ENCODE measurements at places on chromosomes 12 and 14.

DNA sequence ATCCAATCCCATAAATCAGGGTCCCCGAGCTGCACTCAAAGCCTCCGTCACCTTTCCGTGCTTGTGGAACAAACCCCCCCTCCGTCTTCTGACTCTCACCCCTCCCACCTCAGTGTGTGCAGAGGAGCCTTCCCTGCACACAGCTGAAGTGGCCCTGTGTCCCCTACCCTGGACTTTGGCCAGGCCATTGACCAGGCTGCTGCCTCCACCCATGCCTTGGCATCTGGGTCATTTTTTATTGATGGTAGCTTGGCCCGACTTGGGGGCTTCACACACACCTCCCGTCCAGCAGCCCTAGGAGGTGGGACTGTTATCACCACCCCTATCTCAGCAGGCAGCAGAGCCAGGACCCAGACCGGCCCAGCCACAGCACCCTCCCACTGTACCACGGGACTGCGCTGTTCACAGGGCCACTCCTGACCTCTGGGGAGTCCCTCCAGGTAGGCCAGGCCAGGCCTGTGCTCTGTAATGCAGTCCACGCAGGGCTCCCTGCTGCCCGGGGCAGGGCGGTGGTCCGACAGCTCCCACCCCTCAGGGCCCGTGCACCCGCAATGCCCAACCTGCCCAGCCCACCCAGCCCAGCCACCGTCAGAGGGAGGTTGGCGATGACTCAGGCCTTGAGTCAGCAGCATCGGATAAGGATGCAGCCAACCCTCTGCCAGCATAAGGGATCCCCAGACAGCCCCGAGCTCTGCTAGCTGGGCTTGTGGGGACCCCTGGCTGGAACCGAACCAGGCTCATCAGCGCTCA, 9.2 kb upstream of the INF2 start:
- peak; percentile 82 for DNase-seq

GRCh38 chr12:45655743-45656142, 73.8 kb upstream of the ARID2 start:
- no peak for DNase-seq

- no peak for DNase-seq
Observed at GRCh38 chr14:29735459-29735858, 192.2 kb downstream of the PRKD1 start.

DNA sequence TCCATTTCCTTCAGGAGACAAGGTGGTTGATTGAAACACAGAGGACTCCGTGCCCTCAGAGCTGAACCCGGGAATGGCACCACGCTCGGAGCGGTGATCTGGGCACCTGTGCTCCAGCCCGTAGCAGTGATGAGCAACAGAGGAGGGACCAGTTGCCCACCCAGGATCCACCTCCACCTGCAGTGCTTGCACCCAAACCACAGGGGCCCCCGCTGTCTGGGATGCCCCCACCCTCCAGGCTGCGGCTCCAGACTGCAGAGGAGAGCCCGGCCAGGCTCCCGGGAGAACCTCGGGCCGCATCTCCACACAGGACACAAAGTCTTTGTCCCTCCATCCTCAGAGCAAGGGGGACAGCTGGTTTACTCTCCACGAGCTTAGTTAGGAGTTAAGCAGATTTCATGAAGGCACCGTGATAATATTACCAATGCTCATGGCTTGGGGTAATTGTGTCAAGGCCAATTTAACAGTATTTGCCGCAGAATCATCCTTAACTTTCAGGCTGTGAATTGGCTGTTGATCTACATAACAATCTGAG, 100.6 kb downstream of the TNFAIP2 start:
- no peak for DNase-seq

DNA sequence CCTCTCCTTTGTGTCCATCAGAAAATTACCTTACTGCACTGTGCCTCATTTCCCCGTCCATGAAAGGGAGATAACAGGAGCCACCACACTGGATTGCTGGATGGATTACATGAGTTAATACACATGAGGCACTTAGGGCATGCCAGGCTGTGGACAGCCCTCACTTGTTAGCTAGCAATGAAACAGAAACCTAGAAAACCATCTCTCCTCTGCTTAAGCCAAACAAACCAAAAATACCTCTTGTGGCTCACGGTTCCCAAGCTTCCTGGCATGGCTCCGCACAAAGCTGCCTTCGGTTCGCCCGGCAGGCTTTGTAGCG, 660 bp upstream of the HCFC2 start:
- DNase-seq: peak; percentile 52

- DNase-seq: no peak
Observed at GRCh38 chr12:69986114-69986513, 161.1 kb downstream of the MYRFL start.

DNA sequence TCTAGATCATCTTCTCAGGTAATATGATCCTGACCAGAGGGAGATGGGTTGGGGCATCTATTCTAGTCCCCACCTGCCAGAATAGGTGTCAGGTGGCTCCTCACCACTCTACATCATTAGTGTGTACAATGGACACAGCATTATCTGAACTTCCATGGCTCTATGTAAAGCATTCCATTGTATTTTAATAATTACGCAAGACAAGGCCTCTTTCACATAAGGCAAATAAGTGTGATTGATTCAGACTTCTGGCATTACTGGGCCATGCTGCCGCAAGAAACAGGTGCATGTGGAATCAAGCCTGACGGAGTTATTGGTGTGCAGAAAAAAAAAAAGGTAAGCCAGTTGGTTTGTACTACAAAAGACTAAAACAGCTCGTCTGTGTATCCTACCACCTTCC, 3.1 kb upstream of the DDHD1 start:
- DNase-seq: no peak

GRCh38 chr12:87311206-87311605, 718.0 kb downstream of the C12orf50 start:
- DNase-seq: no peak

DNA sequence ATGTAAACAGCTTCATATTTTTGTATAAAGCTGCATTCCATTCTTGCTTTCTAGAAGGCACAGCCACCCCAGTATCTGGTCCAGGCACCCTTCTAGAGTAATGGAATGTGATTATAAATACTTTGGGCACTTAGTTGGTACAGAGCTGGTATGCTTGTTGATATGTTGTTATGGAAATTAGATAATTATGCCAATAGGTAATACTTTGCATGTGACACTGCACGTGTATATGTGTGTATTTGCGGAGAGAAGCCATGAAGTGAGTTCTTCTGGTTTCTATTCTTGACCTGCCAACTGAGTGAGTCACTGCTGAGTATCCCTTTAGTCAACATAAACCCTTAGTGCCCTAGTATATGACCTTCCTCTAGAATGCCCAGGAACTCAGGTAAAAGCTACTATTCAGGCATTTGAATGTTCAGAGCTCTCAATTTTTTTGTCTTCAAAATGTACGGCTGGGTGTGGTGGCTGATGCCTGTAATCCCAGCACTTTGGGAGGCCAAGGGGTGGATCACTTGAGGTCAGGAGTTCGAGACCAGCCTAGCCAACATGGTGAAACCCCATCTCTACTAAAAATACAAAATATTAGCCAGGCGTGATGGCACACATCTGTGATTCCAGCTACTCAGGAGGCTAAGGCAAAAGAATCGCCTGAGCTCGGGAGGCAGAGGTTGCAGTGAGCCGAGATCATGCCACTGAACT, 6.2 kb upstream of the TCP11L2 start:
- peak; percentile 24 for DNase-seq

DNA sequence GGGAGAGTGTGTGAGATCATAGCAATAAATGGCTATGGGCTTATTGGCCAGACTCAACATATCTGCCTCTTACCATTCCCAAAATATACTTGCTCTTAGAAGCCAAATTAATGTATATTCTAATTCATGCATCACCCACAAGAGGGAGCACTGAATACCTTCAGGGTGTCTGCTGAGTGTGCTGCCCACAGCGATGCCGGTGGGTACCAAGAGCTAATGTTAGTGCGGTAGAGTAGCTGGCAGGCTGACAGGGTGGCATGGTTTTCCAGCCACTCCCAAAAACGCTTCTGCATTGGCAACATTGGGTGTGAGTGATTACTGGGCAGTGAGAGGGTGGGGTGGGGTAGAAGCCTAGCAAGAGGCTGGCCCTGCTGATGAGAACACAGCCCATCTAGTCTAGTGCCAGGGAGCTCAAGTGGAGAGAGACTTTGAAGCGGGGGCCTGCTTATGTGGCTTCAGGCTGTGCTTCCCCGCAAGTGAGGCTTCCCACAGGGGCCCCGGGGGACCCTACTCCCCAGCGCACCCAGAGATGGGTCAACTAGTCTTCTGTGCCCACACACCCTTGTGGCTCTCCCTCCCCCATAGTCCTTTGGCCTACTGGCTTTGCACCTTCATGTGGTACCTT, 9.2 kb upstream of the PLEKHD1 start:
- peak; percentile 52 for DNase-seq

DNA sequence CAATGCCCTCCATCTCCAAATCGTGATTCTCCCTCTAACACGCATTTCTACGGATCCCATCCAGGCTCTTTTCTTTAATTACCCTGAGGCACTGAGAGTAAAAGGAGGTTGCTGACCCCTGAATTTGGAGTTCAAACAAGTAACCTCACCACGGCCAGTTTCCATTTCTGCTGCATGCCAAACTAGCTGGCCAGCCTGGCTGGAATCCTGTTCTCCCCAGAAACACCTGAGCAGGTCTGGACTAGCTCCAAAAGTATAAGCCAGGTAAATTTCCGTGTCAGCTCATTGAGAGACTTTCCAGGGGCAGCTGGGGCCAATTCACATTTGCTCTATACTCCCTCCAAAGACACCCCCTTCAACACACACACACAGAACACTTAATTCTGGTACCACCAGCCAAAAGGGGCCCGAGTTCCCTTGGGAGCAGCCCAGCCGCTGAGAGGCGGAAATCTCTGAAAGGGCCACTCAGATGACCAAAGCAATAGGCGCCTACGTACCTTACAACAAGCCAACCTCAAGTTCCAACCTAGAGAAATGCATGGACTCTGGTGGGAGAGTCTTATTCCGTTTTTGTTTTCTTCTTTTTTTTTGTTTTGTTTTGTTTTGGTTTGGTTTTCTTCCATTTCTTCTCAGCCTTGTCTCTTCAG, 131.4 kb downstream of the NDUFA12 start:
- no peak for DNase-seq

GRCh38 chr14:25090716-25091454, 40.9 kb upstream of the STXBP6 start:
- no peak for DNase-seq

DNA sequence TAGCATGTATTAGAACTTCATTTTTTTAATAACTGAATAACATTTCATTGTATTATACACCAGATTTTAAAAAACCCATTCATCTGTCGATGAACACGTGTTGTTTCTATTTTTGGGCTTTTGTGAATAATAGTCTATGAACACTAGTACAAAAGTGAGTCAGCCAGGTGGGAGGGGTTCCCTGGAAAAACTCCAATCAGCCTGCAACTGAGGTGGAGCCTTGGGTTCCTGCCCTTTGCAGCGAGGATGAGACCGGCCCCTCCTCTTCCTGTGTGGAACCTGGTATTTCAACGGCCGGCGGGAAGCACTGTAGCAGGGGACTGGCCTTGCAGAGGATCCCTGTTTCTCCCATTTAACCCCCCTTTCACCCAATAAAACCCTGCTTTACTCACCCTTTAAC, 56.1 kb downstream of the LMNTD1 start:
- peak; percentile 37 for DNase-seq

DNA sequence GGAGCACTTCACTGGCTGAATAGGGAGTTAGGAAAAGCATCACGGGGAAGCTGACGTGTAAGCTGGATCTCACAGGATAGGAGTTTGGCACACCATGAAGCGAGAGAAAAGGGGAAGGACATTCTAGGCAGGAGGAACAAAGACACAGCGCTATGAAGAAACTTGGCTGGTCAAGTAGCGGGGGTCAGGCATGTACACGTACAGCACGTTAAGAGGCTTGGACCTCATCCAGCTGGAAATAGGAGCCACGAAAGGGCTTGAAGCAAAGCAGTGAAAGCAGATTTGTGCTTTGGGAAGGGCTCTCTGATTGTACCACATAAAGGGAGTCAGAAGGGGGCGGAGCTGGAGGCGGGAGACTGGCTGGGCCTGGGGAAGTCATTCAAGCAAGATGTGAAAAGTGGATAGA, 19.6 kb upstream of the GALNT8 start:
- no peak for DNase-seq

- DNase-seq: no peak
Observed at GRCh38 chr14:61780125-61780524, 17.9 kb downstream of the SNAPC1 start.

DNA sequence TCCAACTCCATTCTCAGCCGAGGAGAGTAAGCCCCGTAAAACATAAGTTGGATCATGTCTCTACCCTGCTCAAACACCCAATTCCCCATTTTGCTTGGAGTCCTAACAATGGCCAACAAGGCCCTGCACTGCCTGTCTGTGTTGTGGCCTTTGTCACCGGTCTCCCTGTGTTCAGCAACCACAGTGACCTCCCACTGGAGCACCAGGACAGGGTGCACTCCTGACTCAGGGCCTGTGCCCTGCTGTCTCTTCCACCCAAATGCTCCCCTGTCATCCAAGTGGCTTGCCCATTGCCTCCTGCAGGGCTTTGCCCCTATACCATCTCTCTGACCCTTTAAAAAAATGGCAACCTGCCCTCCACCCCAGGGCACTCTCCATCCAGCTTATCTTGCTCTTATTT, 4.4 kb upstream of the KRT85 start:
- no peak for DNase-seq

DNA sequence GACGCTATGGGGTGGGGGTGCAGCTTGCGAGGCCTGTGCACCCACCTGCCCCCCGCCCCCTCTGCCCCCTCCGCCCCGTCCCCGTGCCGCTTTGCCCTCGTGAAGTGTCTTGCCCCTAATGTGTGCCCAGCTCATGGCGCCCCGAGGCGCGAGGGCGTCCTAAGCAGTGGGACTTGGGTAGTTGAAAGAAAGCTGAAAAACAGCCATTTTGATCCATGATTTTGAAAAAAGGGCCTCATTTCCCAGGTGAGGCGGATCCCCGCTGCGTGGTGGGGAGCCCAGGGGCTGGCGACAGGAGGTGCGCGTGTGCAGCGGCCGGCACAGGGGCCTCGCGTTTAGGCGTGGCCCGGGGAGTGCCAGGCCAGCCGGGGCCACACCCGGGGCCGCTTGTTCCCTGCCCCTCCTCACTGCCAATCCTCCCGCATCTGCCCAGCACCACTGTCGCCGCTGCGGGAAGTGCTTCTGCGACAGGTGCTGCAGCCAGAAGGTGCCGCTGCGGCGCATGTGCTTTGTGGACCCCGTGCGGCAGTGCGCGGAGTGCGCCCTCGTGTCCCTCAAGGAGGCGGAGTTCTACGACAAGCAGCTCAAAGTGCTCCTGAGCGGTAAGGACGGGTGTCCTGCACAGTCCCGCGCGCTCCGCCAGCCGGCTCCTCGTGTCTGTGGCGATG, 11.8 kb downstream of the ZFYVE21 start:
- DNase-seq: no peak

GRCh38 chr14:54627540-54628363, 60.8 kb downstream of the SAMD4A start:
- peak; percentile 81 for DNase-seq

DNA sequence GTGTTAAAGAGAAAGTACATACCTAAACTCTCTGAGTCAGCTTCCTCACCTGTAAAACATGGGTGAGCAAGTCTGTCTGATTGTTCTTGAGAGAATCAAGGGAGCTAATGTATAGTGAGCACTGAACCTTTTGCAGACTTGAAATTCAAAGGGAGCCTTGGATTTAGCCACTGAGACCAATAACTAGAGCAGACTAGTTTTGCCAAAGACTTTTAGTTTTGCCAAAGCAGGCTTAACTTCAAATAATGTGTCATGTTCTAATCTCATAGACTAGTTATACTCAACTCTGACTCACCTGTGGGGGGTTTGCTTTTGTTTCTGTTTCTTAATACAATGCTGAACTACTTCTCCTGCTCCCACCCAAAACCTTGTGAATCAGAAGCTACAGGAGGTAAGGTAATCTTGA, 123.7 kb downstream of the SLC25A21 start:
- no peak for DNase-seq

All from dermis blood vessel endothelial cell (primary cell).